ENCODE measurements at places on chromosomes 2 and 18.

GRCh38 chr2:60526623-60527022 lies 26.8 kb downstream of the BCL11A start:
- DNase-seq = peak; percentile 62

- no peak for DNase-seq
Measured at GRCh38 chr2:121049131-121049530, 235.9 kb downstream of the TFCP2L1 start.

GRCh38 chr2:15198051-15198450 lies 363.1 kb downstream of the NBAS start:
- DNase-seq = no peak

DNA sequence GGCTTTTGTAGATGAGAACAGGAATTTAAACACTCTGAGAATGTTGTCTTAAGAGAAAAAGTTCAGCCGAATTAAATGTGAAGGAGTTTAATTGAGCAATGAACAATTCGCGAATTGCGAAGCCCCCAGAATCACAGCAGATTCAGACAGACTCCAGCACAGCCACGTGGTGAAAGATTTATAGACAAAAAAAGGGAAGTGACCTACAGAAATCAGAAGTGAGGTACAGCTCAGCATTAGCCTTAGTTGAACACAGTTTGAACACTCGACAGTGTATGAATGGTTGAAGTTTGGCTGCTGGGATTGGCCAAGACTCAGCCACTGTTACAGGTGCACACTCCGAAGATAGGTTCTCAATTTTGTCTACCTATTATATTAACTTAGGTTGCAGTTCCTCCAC lies 264.0 kb upstream of the CHST9 start:
- DNase-seq = no peak

DNA sequence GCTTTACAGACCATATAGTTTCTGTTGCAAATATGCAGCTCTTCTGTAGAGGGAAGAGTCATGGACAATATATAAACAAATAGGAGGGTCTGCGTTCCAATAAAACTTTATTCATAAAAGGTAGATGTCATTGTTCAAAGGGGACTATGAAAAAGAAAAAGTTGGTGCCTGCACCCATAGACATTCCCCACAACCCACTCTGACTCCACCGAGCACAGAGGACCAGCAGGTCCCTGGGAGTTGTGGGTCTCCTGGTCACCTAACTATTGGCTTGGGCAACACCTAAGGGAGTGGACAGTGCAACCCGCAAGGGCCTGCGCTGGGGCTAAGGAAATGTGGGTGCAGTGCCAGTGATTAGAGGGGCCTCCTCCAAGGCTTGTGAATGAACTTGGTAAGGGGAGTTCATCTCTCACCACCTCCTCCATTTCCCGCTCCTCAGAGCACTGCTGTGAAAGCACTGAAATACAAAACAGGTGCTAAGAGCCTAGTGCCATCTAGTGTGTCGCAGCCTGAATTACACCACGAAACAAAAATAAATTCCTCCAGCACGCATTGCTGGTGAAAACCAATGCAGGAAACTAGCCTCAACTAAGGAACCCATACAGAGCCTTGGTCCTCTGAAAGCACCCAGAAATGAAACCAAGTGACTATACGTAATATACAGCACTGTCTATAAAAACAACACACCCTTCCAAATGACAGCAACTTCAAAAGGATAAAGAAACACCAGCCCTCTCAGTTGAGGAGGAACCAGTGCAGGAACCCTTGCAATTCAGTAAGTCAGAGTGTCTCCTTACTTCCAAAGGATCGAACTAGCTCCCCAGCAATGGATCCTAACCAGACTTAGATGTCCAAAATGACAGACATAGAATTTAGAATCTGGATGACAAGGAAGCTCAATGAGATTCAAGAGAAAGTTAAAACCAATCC lies 166.6 kb downstream of the RNF144A start:
- peak; percentile 21 for DNase-seq

- DNase-seq = no peak
Measured at GRCh38 chr2:46170611-46171350, 126.4 kb upstream of the EPAS1 start.

DNA sequence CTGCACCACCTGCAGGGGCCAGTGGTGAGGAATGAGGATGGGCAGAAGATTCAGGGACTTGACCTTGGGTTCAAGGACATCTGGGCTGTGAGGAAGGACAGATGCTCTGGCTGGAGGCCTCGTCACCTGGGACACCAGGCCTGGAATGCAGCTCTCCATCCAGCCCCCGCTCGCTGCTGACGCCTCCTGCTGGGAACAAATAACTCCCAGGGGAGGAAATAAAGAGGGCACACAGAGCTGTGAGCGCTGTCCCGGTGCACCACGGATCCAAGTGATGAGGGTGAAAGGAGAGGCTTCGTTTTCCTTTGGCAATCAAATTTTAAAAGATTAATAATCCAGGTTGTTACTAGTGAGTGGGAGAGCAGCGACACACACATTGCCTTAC lies 368.0 kb upstream of the MYT1L start:
- no peak for DNase-seq

- no peak for DNase-seq
Measured at GRCh38 chr2:175048275-175048674, 43.1 kb upstream of the CHN1 start.
